ENCODE measurements at places on chromosomes 6 and 20. TPM values are rescaled to one million over a fixed set of nuclear protein-coding genes. Genes with fewer than 3 reads are reported as not detected.

DNA sequence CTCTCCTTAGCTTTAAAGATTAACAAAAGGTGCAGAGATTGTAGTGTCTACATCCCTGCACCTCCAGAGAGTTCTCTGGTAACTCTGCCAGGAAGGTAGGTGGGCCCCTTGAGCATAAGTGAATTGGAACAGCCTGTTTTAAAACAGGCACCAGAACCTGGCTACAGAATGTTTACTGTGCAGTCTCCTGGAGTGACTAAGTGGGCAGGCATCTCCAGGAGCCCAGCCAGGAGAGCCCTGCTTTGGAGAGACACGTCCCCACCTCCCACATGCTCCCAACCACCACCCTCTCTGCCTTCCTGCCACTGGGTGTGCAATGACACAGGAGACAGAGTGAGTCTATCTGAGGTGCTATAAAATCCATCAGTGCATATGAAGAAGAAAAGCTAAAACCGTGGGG is 110.3 kb upstream of the EYA4 start:
- no peak for DNase-seq

GRCh38 chr6:111792241-111792640 is 81.0 kb downstream of the FYN start:
- DNase-seq, result no peak

GRCh38 chr6:161676586-161676985 is 402.7 kb upstream of the AGPAT4 start:
- no peak for DNase-seq

DNA sequence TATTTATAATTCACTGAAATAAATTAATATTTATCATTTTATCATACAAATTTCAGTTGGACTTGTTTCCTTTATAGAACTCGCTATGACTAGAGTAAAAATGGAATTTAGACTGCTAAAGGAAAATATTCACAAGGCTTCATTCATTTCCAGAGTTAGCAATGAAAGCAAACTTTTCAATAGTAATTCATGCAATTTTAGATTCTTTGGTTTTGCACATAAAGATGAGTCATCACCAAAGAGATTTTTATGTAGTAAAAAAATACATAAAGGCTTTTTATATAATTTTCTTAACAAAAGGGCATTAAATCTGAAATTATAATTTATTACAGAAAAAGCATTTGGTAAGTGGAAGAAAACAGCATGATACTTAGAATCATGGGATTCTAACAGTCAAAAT is 37.2 kb upstream of the STXBP5 start:
- DNase-seq, result no peak

DNA sequence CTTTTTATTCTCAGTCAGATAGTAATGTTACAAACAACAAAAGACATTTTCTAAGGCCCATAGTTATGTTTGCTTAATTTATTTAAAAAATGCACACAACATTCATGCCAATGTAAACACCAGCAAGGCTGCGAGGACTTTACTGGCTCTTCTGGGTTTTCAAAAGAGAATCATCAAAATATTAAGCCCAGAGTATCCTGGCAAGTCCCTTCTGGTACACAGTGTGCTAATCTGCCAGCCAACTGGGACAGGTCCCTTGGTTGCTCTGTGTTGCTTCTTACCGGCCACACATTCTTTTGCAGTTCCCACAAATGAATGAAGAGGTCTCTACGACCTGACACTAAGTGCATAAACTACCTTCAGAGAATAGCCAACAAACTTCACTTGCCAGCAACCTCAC is 42.6 kb upstream of the SPDEF start:
- DNase-seq, result no peak

GRCh38 chr6:17930321-17930993 is 57.0 kb downstream of the KIF13A start:
- DNase-seq, result no peak

DNA sequence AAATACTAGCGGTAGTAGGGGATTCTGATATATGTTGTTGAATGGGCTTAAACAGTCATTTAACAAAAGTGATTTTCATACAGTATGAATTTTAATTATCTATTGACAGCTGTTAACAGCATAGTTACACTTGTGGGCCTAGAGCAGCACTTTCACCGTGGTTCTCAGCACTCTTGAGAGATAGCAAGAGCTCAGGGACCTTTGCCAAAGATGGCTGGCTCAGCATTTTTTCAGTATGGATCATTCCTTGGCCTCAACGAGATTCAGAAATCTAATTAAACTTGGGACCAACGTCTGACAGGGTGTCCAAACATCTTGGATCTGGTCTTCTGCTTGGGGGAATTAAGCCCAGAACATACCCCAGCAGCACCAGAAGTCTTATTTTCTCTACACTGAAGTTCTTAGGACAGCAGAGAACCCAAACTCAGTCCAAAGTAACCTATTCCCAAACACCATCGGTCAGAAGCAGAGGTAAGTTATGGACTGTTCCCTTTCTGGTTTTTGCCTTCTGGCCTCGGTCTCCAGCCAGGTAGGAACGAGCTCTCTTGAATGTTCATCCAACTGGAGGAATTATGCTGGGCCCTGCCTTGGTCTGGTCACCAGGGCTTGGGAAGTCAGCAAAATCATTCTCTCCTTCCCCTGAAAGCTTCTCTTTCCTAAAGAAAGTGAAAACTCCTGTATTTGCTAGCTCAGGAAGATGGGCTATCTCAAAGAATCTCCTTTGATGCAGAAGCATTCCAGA is 25.7 kb downstream of the PRPH2 start:
- no peak for DNase-seq

The PRR18 gene
- polyA plus RNA-seq, result 0.67 TPM

The MRPL14 gene
- 41.4 TPM for polyA plus RNA-seq

The LY6G6C gene
- polyA plus RNA-seq, result 0.27 TPM

Data from left lung (tissue), 14 donors.